ENCODE measurements at places on chromosomes 2 and 18.

DNA sequence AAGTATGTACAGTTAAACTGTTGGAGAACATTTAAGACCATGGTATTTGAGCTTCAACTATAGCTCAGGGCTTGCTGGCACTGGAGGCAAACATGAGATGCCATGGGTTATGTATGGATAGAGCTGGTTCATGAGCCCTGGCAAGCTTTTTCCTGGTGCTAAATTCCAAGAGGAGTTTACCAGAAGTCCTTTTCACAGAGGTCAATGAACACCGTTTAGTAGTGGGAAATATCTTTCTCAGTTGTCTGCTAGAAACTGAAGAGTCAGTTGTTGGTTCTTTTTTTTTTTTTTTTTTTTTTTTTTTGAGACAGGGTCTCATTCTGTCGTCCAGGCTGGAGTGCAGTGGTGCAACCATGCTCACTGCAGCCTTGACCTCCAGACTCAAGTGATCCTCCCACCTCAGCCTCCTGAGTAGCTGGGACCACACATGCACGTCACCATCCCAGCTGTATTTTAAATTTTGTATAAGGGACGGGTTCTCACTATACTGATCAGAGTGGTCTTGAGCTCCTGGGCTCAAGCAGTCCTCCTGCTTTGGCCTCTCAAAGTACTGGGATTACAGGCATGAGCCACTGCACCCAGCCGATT, 1.3 kb downstream of the KHK start:
- DNase-seq: no peak

DNA sequence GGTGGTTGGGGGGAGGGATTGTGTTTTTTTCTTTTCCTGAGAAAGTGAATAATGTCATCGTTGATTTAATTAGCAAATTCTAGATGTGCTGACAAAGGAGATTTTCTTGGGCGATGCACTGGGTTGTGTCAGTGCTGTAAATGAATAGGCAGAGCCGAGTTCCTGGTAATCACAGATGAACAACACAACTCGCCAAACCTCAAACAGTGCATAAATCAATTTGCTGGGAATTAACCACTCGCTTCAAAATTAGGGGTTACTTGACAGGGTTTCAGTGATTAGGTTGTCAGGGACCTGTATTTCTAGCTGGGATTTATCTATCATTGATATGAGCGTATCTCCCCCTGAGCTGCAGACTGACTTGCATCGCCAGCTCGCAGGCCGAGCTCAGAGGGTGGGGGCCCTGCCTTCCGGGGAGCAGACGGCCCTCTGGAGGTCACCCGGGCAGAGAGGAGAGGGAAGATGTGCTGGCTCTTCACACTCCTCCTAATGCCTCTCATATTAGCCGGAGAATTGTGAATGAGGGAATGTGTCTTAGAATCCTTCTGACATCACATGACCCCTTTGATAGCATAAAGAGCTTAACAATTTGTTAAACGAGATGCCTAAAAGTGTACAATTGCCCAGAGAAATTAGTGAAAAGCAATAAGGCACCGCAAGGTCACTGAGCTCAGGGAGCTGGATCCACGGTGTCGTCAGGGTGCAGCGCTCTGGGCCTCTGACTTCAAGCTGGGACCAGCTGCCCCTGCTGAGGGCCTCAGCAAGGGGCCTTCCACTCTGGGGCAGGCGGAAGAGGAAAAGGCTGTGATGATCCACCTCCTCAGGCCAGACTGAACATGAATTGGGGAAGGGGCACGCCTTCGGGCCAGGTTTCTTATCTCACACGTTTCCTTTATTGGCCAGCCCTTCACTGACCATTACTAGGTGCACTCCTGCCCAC, 48.9 kb downstream of the SMIM21 start:
- no peak for DNase-seq

GRCh38 chr18:63564561-63564960, 22.4 kb downstream of the SERPINB12 start:
- DNase-seq: no peak

GRCh38 chr2:26720322-26721114, 28.0 kb downstream of the KCNK3 start:
- no peak for DNase-seq

DNA sequence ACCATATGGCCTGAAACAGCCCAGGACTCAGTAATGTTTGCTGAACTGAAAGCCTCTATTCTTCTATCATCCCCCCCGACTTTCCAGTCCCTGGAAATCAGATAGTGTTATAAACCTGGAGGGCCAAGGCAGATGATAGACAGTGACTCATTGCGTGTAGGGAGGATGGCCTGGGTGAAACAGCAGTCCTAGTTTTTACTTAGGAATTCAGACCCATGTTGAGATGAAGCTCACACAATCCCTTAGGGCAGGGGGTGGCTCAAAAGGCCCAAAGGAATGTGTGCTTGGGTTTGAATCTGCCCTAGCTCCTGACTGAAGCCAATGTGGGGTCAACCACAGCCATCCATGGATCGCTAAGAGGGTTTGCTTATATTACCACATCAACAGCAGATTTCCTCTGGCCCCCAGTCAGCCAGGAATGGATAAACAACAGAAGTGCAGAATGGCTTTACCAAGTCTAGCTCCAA, 43.9 kb upstream of the STPG4 start:
- no peak for DNase-seq

All from stimulated activated CD4-positive, alpha-beta T cell treated with anti-CD3 and anti-CD28 coated beads, Interleukin-4, amount 100 ng/mL, for 48 hours (primary cell).